ENCODE measurements at places on chromosomes 11 and 22.

GRCh38 chr22:49308300-49308699, 519.4 kb downstream of the BRD1 start:
- DNase-seq: no peak

GRCh38 chr11:14444441-14445189, 55.0 kb downstream of the COPB1 start:
- DNase-seq: no peak

DNA sequence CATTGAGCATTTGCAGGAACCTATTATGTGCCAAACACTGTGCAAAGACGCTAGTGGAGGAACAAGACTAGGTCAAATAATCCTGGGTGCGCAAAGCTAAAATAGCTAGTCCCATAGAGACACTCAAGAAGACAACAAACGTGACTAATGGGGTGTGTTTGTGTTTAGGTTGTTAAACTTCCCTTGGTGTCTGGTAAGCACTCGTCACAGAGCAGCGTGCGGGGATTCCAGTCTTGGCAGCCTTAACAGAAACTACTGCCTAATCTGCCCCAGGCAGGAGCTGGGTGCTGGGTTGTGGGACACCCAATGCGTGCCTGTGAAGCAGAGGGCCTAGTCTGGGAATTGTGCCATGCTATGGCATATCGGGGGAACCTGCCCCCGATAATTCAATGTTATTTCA, 10.8 kb upstream of the CALCB start:
- DNase-seq: no peak

DNA sequence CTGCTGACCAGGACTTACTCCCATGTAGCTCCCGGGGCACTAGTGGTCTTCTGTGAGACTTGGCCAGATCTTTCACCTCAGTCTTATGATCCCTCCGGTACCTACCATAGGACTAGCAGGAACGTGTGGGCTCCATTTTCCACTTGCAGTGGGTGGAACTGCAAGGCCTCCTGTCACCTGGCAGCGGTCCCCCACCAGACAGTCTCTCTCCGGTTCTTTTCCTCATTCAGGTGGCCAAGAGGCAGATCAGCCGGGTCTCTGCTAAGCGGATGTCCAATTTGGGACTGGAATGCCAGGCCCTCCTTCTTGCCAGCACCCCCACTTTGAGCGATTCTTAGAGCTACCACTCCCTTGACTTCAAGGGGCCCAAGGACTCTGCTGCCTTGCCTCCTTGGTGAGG, 158.9 kb downstream of the NAV2 start:
- DNase-seq: no peak

- peak; percentile 35 for DNase-seq
Measured at GRCh38 chr11:118002541-118003423, 16.6 kb downstream of the IL10RA start.

DNA sequence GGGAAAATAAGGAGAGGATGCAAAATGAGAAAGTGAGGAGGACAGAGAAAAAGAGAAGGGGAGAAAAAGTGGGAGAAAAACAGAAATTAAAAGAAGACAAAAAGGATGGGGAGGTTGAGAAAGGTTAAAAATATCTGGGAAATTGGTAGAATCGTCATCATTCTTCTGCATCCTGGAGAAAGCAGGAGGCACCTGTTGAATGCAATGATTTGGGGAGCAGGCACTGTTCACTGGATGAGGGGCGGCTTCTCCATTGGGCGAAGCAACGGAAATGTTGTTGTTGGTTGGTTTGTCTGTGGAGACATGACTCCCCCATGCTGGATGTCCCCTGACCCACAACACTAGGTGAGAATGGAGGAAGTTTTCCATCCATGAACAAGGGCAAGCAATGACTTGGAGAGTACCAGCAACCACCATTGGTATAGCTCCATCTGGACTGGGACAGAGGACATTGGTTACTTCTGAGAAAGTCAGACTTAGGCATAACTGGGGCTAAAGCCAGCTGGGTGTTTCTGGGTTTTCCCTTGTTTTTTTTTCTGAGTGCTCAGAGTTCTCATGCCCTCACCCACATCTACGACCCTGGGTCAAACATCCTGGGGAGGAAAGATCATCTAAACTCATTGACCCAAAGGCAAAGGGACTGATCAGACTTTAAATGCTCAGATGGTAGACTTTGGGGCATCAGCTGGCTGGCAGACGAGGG, 11.9 kb upstream of the CD44 start:
- no peak for DNase-seq

GRCh38 chr22:40007853-40008710, 13.3 kb downstream of the FAM83F start:
- DNase-seq: no peak

- DNase-seq: no peak
Measured at GRCh38 chr11:117789241-117789640, 7.8 kb downstream of the DSCAML1 start.

DNA sequence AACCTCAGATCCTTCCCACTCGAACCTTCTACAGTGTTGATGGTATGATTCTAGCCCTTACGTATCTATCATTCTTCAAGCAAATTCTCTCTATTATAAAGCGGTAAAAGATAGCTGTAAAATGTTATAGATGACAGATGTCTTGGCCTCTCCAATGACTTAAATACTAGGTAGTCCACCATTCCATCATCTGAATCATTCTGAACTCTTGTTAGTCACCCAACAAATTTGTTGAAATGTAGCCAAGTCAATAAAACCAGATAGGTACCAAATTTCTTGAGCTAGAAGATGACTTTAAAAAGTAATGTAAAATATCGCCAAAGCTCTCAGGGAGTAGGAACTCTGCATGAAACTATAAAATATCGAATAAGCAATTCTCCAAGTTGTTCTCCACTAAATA, 32.6 kb upstream of the PICALM start:
- DNase-seq: no peak

- no peak for DNase-seq
Measured at GRCh38 chr11:121936370-121936769, 179.6 kb downstream of the BLID start.
